Right renal pelvis (tissue), 4 donors: ENCODE measurements at places on chromosomes 3 and 15.

- no peak for DNase-seq
Measured at GRCh38 chr3:120039642-120040610, 54.3 kb downstream of the GSK3B start.

- no peak for DNase-seq
Measured at GRCh38 chr3:94147012-94147411, 84.2 kb downstream of the NSUN3 start.

DNA sequence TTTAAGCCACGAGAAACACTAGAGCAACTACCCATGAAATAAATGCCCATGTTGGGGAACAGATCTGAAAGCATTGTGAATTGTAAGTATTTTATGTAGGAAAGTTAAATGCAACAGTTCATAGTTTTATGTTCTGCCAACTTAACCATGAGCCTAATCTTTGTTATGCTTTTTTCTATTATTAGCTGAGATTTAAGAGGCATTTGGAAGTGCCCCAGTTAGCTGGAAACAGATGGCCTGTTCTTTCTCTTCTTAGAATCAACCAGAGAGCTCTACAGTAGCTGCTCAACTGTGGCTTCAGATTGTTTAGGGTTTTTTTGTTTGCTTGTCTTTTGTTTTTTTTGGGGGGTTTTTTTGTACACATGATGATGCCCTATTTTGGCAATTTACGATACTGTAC is 284.4 kb downstream of the KCNH8 start:
- DNase-seq, result no peak

DNA sequence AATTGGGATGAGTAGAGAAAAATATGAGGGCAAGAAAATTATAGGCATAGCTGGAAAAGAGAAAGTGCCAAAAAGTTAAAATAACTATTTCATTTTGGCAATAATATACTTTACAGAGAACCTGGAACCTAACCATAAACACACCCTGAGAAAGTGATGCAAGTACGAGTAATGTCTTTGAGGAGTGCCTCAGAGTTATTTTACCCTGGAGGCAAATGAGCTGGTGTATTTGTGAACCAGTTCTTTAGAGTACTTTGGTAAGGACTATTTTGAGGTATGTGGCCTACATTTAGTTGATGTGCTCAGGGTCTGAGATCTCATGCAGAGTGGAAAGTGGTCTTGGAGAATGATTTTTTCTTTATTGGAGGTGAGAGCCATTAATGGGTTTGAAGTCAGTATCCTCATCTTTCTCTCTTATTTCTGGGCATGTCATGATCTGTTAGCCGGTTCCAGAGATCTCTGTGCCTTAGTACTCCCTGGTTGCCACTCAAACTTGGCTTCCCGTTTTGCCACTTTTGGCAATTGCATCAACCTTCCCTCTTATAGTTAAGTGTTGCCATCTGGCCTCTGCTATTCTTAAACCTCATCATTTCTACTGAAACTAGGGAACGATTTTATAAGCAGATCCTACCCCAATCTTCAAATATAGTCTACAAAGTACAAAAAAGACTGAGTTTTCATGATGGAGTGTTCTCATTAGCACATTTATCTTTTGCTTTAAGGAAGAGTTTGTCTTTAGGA is 145.7 kb downstream of the EPHA6 start:
- no peak for DNase-seq

GRCh38 chr3:65170390-65171042 is 482.7 kb upstream of the ADAMTS9 start:
- no peak for DNase-seq

- no peak for DNase-seq
Measured at GRCh38 chr15:71143373-71144310, 28.4 kb downstream of the THSD4 start.

- no peak for DNase-seq
Measured at GRCh38 chr3:72346526-72346926, 501.7 kb downstream of the SHQ1 start.

- DNase-seq, result no peak
Measured at GRCh38 chr15:57591237-57591821, 375 bp upstream of the MYZAP start.

DNA sequence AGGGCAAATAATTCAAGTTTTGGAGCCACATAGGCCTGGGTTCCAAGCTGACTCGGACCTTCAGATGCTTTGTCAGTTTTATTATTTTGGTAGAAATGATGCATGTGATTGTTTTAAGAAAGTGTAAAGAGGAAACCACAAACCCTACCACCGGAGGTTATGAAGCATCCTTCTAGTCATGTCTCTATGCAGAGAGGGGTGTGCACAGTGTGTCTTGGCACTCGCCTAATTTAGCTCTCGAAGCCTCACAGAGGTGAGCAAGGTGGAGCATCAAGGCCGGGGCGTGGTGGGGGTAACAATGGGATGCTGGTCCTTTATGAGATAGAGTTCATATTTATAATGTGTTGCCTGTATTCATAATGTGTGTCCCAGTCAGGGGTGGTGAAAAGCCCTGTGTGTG is 63.7 kb upstream of the SMAD6 start:
- no peak for DNase-seq

DNA sequence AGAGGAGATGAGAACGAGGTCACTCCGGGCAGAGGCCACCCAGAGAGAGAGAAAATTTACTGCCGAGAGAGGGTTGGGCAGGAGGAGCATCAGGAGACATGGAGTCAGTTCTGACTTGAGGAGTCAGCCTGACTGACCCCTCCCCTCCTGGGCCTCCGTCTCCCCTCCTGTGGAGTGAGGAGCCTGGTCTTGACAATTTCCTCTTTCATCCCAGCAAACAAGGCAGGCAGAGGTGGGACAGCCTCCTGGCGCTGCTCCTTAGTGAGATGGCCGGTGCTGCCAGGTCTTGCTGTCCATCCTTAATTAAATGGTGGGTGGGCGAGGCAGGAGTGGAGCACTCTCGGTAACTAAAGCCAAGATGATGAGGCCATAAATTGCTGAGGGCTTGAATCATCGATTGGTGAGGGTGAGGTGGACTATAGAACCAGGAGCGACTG is 60.6 kb downstream of the CYP11A1 start:
- no peak for DNase-seq

GRCh38 chr3:68535782-68536181 is 396.6 kb downstream of the TAFA4 start:
- DNase-seq, result no peak

GRCh38 chr3:136262559-136262958 is 12.4 kb downstream of the PCCB start:
- DNase-seq, result no peak

- no peak for DNase-seq
Measured at GRCh38 chr3:64992530-64993285, 304.9 kb upstream of the ADAMTS9 start.

DNA sequence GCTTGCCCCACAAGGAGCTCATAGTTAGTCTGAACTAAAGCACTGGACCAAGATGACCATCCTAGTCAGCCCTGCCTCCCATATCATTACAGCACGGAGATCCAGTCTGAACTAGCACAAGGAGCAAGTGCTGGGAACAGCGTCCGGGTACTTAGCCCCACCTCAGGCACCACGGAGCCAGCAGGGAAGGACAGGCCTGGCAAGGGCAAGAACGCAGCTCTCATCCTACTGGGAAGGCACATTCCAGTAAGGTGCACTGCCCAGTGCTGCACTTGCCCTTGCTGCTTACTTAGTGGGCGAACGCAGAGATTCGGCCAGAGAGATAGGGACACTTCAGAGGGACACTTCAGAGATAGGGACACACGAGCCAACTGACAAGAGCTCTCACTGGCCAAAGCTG is 27.6 kb downstream of the SEC61A1 start:
- DNase-seq, result no peak

GRCh38 chr3:104604326-104605010 is 762.2 kb upstream of the ALCAM start:
- no peak for DNase-seq

DNA sequence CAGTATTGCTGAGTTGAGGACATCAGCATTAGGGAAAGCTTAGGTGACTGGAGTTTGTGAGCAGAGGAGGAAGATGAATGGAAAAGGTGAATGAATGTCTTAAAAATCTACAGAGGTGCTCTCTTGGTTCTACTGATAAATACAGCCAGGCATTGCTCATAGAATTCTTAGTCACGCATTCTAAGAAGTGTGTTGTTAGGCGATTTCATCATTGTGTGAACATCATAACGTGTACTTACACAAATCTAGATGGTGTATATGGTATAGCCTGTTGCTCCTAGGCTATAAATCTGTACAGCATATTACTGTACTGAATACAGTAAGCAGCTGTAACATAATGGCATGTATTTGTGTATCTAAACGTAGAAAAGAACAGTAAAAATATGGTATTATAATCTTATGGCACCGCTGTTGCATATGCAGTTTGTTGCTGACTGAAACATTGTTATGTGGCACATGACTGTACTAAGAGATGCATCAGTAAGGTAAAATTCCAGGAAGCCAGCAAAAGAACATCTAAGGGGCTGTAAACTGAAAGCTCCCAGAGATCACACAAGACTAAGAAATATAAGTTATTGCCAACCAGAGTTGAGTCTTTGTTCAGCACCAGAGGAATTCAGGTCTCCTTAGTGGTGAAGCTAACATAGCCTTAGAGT is 42.9 kb upstream of the ASB14 start:
- DNase-seq, result no peak

DNA sequence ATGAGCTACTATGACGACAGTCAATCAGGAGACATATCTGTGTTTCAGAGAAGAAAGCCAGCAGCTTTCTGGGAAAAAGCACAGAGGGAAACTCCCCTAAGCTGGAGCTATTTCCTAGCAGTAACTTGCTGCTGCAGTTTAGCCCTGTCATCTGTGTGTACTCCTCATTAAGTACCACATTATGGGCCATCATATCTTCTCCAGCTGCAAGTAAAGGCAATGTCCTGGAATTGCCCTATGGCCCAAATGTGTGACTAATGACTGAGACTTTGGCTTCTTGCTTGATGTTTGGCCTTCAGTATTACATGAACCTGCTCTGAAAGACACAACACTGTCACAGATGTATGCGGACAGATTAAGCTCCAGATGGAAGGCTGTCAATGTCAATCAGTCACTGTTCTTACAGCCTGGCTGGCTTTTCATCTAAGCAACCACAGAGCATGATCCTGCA is 190.8 kb downstream of the FHIT start:
- no peak for DNase-seq

DNA sequence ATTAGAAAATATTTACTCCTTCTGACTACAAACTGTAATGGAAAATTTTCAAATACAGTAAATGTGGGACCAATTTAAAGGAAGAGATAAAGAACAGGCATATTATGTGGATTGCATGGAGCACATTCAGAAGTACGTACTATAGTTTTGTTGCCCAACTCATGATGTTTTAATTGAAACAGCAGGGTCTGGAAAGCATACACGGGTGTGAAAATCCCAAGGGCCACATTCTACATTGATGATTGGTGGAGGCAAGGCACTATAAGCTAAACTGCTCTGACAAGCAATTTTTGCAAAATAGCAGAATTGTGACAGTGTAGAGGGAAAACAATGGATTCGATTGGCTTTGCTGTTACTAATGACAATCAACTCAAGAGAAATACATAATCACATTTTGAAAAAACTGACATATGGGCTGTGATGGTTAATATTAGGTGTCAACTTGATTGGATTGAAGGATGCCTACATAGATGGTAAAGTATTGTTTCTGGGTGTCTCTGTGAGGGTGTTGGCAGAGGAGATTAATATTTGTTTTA is 458.6 kb downstream of the PYDC2 start:
- DNase-seq, result no peak

GRCh38 chr3:152031321-152031720 is 157.9 kb downstream of the SUCNR1 start:
- no peak for DNase-seq

- no peak for DNase-seq
Measured at GRCh38 chr3:43695863-43696262, 5.1 kb downstream of the ABHD5 start.

- no peak for DNase-seq
Measured at GRCh38 chr3:141382571-141382970, 14.3 kb downstream of the ZBTB38 start.

DNA sequence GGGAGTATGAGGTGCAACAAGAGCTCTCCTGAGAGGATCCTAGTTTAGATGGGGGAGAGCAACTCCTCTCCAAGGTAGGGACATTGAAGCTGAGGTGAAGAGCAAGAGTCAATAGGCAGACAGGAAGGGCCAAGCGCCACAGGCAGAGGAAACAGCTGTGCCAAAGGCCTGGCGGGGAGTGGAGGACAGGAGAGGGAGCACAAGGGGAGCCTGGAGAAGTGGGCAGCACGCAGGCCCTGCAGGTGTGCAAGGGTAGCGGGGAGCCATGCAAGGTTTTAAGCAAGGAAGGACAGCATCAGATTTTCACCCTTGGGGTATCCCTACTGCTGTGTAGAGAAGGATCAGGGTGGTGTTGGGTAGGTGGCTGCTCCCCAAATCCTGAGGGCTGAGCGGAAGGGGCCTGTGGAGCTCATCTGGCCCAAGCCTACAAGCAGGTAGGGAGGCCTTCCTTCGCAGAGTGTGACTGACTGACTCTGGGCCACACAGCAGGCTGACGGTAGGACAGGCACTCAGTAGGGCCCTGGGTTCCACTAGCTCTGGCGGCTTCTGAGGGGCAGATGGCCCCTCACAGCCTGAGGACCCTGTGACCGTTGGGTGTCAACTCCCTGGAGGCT is 13.3 kb downstream of the CHST13 start:
- DNase-seq, result no peak

- no peak for DNase-seq
Measured at GRCh38 chr15:60079210-60079609, 75.1 kb downstream of the FOXB1 start.

DNA sequence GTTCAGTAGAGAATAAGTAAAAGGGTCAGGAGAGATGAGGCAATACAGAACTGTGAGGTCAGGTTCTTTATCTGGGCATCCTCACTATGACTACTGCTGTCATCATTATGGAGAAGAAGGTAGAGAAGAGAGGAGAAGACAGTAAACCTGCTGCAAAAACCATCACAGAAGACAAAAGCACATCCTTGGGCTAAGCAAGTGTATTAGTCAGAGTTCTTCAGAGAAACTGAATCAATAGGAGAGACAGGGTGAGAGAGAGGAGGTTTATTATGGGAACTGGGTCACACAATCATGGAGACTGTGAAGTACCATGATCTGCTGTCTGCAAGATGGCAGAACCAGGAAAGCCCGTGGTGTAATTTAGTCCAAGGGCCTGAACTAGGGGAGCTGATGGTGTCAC is 9.5 kb upstream of the ABHD17C start:
- DNase-seq, result no peak

DNA sequence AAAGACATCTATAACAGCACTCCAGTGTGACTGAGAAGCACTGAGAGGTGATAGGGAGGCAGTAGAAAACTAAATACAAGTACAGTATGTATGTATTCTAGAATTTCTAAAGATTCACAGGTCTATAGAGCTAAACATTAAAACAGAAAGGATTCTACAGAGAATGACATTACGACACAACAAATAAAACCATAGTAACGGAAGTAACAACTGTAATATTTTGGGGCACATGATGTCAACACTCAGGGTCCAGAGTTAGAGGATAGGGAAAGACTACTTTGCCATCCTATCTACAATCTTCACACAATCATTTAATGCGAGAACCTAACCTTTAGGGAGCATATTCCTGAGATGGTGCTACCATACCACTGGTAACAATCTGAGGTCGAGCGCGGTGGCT is 13.6 kb downstream of the UBXN7 start:
- DNase-seq, result no peak
